A549 (cell line): ENCODE measurements at places on chromosomes 6 and 20. TPM values are rescaled to one million over a fixed set of nuclear protein-coding genes. Genes with fewer than 3 reads are reported as not detected.

The TNF gene
- not detected in 3 replicates for polyA plus RNA-seq

The HNF4A gene
- polyA plus RNA-seq = 17.5 to 26.2 TPM (median 25.9 TPM) in 3 replicates

DNA sequence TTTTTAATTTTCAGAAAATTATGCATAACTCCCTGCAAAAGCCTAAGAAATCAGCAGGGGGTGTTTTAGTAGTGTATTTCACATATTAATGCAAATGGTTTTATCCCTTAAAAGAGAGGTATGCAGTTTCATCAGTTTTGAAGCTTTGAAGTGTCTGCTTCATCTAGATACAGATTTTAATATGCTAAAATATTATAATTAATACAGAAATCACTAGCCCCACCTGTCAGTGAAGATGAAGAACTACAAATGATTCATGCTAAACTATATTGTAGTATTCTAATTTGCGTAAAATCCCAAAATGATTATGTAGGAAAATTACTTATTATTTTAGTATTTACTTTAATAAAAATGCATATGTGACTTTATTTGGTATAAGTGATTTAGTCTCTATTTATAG, 2.9 kb upstream of the TFB1M start:
- no peak for DNase-seq

GRCh38 chr20:41247523-41248367, 69.8 kb downstream of the ZHX3 start:
- no peak for DNase-seq

- DNase-seq = no peak
These were observed 179.8 kb upstream of the RIMS1 start for GRCh38 chr6:71706523-71706922.

GRCh38 chr6:135087403-135087802, 32.8 kb upstream of the HBS1L start:
- peak; percentile 2 for DNase-seq

DNA sequence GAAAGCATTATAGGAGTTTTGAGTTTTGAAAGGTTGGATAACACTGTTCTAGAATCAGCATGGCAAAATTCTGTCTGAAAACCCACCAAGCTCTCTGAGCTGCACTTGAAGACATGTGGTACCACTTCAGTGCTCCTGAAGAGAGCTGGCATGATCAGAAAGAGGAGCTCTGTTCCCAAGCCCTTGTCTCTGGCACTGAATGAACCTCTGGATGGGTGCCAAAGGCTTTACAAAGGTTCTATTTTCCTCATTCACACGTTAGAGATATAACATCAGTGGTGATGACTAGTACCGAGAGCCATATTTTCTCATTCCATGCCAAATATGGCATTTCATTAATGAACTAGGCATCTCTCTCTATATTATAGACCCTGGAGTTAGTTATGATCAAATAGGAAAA, 301.8 kb upstream of the ID4 start:
- no peak for DNase-seq
